ENCODE measurements at places on chromosomes 5 and 9.

DNA sequence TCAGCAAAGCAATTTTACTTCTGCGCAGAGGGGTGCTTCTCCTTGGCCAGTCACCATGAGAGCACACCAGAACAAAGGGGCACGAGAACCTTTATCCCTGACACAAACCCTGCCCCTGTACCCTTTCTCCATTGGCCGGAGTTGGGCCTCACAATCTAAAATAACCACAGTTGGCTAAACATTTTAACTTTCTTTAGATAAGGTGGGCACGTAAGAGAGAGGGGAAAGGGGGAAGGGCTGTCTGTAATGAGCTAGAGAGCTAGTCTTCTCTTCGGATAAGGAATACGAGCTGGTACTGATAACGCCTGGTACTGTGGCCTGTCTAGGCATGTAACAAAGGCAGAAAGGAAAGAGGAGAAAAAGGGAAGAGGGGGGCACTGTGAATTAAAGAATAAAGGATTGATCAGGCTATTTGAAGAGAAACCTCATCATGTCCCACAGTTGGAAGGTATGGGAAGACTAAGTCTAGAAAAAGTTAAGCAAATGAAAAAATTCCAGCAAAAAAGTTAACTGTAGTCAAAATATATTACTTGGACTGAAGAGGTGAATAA, 1.8 kb upstream of the IARS1 start:
- peak; percentile 31 for DNase-seq

GRCh38 chr5:142807372-142807911, 37.3 kb downstream of the ARHGAP26 start:
- no peak for DNase-seq

- no peak for DNase-seq
Observed at GRCh38 chr5:51242456-51242855, 140.8 kb upstream of the ISL1 start.

DNA sequence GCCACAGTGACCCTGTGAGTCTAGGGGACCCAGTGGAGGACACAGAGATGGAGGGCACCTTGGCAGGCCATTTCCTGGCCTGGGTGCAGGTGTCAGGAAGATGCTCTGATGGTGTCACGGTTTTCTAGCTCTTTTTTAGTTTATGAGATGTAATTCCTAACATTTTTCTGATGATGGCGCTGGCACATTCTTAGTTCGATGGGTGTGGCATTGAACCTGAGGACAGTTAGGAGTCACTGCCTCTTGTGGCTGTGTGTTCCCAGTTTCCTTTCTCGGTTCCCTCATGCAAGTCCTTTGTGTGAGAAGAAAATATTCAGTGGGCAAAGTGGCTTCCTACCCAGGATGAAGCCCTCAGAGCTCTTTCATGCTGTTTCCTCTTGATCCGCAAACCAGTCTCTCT, 129.4 kb upstream of the ICE1 start:
- DNase-seq, result no peak

DNA sequence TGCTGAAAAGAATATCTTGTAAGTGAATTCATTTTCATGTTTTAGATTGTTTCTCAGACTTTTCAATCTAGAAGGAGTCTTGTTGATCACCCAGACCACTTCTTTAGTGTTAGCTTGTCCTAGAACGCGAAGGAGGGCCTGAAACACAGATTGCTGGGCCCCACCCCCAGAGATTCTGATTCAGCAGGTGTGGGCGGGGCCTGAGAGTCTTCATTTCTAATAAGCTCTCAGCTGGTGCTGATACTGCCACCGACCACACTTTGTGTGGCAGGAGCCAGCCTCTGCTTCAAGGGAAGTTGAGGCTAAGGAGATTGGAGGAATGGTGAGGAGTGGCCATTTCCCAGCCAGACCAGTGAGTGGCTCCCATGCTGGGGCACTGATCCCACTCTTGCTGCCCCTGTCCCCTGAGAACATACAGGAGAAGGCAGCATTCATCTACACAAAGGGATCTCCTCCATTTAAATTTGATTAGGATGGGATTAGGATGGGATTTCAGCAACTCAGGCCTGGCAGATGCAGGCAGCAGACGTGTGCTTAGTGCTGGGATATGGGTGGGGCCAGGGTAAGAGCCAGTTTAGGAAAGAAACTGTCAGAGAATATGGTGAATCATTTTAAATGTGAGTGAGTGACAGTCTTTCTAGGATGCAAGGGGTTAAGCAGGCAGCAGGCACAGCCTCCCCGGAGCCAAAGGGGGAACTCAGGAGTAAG, 35.9 kb downstream of the ZNF618 start:
- DNase-seq, result no peak

GRCh38 chr9:18982262-18982620, 50.8 kb downstream of the SAXO1 start:
- DNase-seq, result no peak

- no peak for DNase-seq
Observed at GRCh38 chr9:76926324-76926741, 20.4 kb upstream of the PRUNE2 start.

DNA sequence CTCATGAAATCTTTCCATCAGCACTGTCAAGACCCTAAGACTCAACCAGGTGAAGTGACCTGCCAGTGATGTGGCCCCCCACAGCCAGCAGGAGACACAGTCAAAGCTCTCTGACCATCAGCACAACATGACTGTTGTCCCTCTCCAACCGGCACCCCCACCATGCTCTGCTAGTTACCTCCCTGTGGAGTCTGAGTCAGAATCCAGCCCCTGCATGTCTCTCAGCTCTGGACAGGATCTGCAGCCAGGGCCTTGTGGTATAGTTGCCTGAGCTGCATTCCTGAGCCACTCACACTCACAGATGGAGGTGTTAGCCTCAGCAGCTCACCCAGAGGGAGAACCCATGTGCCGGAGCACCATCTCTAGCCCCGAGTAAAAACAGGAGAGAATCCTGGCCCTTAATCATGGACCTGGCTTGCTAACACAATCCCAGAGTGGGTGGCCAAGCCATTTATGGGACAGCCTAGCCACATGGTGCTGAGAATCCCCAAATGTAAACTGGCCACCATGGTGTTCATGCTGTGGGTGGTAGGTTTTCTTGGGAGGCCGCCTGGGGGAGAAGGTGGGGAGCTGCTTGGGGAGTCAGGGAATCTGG, 237.8 kb downstream of the PAPPA start:
- DNase-seq, result peak; percentile 4

DNA sequence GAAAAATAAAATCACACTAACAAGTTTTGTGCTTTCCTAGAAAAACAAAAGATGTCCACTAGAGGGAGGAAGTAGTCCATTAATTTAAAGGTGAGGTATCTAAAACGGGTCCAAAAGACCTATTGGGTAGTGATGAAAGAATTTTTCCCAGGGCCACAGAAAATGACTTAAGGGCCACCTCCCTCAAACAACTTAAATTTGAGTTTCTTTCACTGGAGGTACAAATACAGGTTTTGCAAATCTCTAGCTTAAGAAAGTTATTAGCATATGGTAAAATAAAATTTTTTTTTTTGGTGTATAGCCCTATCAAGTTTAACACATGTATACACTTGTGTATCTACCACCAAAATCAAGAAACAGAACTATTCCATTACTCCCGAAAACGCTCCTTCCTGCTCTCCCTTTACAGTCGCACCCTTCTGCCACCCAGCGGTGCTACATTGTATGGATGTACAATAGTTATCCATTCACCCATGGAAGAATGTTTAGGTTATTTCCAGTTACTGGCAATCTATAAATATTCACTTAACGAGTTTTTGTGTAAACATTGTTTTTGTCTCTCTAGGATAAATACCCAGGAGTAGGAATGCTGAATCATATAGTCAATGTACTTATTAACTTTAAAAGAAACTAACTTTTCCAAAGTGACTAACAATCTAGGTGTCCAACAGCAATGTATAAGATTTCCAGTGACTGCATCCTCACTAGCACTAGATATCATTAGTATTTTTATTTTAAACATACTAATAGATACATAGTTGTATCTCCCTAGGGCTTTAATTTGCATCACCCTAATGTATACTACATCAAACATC, 21.9 kb downstream of the DEPDC1B start:
- DNase-seq, result peak; percentile 74

- no peak for DNase-seq
Observed at GRCh38 chr9:20563917-20564316, 58.4 kb downstream of the MLLT3 start.

DNA sequence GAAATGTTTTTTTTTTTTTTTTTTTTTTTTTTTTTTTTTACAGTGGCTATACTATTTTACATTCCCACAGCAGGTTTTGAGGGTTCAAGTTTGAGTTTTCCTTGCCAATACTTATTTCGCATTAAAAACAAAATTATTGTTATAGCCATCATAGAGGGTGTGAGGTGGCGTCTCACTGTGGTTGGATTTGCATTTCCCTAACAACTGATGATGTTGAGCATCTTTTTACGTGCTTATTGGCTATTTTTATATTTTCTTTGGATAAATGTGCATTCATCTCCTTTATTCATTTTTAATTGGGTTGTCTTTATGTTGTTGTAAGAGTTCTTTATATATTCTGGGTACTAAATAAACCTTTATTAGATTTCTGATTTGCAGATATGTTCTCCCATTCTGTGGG, 18.9 kb upstream of the UBLCP1 start:
- no peak for DNase-seq

GRCh38 chr5:175463641-175464040, 14.7 kb upstream of the SFXN1 start:
- DNase-seq, result no peak

DNA sequence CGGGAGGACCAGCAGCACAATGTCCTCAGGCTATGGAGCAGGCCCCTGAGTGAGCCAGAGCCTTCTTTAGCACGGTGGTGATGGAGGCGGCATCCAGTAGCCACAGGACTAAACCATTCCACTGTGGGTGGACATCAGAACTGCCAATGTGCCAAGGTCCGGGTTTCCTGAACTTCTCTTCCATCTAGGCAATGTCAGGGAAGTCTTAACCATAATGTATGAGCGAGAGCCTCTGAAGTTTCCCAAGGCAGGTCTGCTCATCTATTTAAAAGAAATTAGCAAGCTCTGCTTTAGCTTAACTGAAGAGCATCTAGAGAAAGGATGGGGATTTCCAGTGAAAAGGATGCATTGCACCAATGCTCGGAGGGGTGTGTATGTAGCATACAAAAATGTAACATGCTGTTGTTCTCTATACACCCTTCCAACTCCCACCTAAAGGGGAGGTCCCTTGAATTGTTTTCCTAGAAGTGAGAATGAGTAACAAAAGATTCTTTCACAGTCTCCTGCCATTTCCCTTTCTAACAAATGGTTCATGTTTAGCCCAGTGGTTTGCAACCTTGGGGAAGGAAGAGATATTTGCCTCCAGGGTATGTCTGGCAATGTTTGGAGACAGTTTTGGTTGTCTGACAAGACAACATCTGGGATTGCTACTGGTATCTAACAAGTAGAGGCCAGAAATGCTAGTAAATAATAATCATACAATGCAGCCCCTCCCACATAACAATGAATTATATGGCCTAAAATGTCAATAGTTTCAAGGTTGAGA, 6.1 kb upstream of the RXFP3 start:
- no peak for DNase-seq

DNA sequence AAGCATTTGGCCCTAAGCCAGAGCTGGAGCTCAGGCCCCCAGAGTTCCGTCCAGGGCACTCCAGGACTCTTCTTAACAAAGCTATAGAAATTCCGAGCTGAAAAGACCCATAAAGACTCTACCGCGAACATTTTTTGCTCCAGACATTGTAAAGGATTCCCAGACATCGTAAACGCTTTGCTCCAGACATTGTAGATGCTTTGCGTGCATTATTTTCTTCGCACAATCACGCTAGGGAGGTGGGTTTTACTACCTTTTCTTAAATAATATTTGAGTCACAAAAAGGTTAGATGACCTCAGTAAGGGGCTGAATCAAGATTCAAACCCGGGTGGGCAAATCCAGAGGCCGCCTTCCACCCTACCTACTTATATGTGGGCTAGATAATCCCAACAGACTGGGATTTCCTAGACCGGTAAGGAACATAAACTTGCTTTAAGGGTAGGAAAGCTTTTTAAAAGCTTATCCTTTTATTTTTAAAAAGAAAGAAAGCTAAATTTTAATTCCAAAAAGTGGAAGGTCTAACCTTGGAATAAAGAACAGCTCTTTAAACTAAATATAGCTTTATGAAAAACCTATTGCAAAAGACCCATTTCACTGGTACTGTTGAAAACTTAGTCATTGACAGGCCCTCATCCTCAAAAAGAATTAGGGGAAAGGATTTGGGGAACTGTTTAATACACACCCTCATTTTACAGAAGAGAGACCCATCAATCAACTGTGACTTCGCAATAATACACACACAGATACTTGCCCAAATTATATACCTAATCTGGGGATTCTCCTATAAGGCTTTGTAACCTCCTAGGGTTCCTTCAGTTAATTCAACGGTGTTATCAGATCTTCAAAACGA, 822 bp upstream of the TNIP1 start:
- peak; percentile 57 for DNase-seq

- no peak for DNase-seq
Observed at GRCh38 chr9:115495052-115495635, 377.2 kb upstream of the TNC start.

- DNase-seq, result no peak
Observed at GRCh38 chr9:114050646-114051045, 27.5 kb downstream of the AMBP start.

- DNase-seq, result peak; percentile 87
Observed at GRCh38 chr9:114653556-114654159, 3.9 kb downstream of the TEX53 start.

GRCh38 chr5:134451936-134452505, 40.3 kb upstream of the CDKN2AIPNL start:
- no peak for DNase-seq

DNA sequence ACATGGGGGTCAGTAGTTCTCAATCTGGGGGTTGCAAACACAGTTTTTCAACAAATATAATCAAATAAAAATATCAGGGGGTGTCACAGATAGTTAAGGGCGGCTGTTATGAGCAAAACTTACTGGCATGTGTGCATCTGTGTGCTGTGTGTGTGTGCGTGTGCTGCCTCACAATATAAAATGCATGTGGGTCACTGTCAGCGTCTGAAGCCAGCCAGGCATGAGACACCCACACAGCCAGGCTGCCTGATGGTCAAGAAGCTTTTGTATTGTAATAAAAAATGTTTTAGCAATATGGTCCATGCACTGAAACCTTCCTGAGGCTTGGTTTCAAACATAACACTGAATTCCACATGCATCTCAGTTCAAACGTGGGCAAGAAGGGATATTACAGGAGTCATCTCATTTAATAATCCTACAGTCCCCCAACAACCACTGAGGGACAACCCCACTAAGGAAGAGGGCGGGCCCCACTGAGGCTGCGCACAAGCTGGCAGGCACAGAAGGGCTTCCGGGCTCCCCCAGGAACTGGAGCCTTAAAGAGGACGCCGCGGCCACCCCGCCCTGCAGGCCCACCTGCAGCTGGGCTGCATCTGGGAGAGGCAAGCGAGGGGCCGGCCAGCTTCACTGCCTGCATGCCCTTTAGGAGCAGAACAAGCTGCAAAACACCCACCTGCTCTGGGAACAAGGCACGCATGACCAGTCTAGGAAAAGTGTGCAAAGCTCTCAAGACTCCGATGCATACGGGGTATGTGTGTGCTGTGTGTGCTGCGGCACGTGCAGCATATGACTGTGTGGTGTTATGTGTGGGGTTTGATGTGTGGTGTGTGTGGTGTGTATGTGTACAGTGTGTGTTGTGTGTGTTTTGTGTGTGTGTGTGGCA, 14.1 kb downstream of the SEMA4D start:
- peak; percentile 57 for DNase-seq

- peak; percentile 71 for DNase-seq
Observed at GRCh38 chr9:36470643-36471290, 70.7 kb upstream of the RNF38 start.
